CD4-positive, alpha-beta T cell treated with Interleukin-10 for 1 hour (primary cell): ENCODE measurements at places on chromosomes 13 and 19.

- no peak for DNase-seq
Measured at GRCh38 chr13:97030705-97031452, 36.6 kb upstream of the OXGR1 start.

- no peak for DNase-seq
Measured at GRCh38 chr13:49297338-49297737, 49.6 kb downstream of the CDADC1 start.

GRCh38 chr13:51562011-51562671 lies 22.1 kb upstream of the WDFY2 start:
- DNase-seq, result peak; percentile 24

- no peak for DNase-seq
Measured at GRCh38 chr19:21699197-21699596, 68.2 kb downstream of the ZNF100 start.

DNA sequence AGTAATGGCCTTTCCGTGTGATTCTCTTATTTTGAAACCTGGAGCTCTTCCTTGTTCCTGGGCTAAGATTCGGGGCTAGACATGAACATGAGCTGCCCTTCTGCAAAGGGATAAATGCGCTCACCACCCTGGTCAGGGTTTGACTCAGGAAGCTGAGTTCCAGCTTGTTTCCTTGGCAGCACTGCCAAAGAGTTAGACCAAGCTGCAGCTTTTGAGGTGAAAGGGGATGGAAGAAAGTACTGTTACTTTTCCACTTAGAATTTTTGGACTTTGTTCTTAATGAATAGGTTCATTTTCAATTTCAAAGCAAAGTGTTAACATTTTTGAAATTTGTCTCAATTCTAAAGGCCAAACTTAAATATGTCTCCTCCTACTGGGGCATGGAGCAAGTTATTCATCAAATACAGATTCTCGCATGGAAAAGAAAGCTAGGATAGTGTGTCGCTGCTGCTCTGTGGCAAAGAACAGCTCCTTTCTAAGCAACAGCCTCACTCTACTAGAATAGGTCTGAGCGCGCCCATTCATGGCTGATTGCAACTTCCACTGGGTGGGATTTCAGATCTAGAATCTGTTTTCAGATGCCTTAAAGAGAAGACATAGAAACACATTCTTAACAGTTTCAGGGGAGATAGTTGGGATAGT lies 2.2 kb downstream of the RGCC start:
- peak; percentile 33 for DNase-seq

- no peak for DNase-seq
Measured at GRCh38 chr13:67229481-67230403, at the start of gene PCDH9. Gene PCDH9, minus strand, starts transcription at chr13:67230336. Its CDS starts 1,896 bp downstream, at chr13:67228440.
